NCI-H345 (cell line): ENCODE measurements at places on chromosomes 12 and 14.

DNA sequence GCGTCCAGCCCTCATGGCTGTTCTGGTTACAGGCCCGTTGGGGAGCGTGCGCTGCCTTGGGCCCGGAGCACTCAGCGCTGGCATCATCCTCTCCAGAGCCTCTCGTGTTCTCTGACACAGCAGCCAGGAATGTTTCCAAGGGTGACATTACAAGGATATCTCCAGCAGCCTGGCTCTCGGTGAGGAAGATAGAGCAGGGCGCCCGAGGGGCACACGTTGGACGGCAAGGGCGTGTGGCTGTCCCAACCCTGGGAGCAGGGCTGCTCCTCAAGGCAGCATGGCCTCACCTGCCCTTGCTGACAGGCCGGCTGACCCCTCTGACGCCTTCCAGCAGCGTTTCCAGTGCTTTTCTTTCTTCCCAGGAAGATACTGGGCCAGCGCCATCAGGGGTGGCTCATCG lies 14.4 kb downstream of the LRCOL1 start:
- DNase-seq = no peak

DNA sequence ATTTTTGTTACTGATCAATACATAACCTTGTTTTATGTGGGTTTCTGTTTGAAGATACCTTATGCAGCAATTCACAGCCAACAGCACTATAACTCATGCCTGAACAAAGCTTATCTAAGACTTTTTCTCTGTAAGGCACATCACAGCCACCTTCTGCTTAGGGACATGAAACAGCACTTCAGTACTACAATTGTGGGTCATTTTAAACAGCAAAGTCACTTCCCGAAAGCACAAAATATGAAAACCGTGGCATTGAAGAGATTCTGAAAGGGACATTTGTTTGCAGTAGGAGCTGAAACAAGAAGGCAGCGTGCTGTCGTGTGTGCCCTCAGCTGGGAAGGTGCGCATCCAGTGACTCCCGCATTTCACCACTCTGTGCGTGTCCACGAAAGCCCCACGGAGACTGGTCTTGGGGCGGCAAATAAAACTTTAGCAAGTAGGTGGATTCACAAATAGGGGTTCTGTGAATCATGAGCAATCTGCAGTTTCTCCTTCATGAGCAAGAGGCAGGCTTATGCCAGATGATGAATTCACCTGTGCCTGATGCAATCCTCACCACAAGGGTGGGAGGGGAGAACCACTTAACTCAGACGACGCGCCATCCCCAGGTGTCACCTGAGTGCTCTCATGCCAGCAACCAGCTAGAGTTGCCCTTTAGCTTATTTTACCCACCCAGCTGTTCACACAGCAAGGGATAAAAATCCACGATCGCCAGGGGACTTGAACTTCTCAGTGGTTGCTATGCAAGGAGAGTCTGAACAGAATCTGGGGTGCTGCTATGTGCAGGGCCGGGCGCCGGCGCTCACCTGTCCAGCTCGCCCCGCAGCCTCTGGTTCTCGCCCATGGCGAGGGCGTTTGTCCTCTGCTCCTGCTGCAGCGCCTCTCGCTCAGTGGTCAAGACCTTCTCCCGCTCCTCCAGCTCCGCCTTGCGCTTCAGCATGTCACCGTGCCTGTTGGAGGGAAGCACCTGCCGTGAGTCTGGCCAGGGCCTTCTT lies 54.9 kb upstream of the GPR68 start:
- DNase-seq = peak; percentile 85

DNA sequence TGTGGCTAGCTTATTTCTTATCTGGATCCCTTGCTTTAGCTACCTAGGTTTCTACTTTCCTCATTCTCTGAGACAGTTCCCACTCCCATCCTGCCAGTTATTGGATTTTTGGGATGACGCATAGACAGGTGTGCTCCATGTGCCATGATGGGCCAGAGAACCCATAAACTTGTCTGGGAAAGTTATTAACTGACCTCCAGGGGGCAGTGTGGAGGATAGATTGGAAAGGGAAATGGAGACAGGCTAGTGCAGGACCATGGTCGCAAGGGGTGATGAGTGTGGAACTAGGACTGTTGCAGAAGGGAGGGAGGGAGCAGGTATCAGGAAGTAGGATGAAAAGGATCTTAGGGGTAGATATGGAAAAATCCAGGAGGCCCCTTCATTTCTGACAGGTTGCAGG lies 80.3 kb downstream of the ESRRB start:
- peak; percentile 41 for DNase-seq

GRCh38 chr12:71128191-71128788 lies 29.5 kb downstream of the TSPAN8 start:
- DNase-seq = no peak

- DNase-seq = no peak
Measured at GRCh38 chr14:68653108-68653507, 139.8 kb downstream of the ZFP36L1 start.

DNA sequence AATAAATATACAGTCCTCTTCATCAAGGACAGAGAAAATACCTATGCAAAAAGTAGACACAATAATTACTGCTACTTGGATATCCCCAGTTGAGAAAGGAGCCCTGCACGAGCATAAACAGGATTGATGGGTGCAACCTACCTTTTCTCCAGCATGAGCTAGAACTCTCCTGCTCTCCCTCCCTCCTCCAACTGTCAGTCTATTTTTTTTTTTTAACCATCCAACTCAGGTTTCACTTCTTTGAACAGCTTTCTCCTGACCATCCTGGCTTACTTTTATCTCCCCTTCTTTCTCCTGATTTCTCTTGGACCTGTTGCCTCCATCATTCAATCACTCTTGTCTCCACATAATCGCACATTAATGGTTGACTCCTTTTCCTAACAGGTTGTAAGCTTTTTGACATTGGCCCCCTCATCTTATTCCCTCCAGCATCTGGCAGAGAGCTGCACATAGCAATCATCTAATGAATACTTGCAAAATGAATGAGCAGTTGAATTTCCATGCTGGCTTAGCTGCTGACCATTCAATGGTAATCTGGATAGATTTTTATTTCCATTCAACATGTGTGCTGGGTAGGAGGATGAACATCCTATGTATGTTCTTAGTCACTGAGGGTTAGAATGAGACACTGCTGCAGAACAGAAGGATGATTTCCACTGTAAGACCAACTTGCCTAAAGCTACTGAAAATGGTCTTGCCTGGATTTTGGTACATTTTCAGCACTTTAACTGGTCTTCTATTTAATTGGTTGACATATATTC lies 24.4 kb downstream of the MYBPC1 start:
- DNase-seq = no peak

- DNase-seq = no peak
Measured at GRCh38 chr12:15146585-15146984, 74.6 kb downstream of the RERG start.

GRCh38 chr14:69688299-69688649 lies 76.9 kb downstream of the SUSD6 start:
- DNase-seq = no peak

GRCh38 chr12:77938301-77938700 lies 107.6 kb downstream of the NAV3 start:
- DNase-seq = no peak

GRCh38 chr14:58947156-58947555 lies 241.3 kb upstream of the DAAM1 start:
- no peak for DNase-seq

GRCh38 chr14:68913516-68913915 lies 65.6 kb downstream of the ACTN1 start:
- DNase-seq = no peak

GRCh38 chr12:47277972-47278448 lies 198.3 kb upstream of the AMIGO2 start:
- DNase-seq = no peak

DNA sequence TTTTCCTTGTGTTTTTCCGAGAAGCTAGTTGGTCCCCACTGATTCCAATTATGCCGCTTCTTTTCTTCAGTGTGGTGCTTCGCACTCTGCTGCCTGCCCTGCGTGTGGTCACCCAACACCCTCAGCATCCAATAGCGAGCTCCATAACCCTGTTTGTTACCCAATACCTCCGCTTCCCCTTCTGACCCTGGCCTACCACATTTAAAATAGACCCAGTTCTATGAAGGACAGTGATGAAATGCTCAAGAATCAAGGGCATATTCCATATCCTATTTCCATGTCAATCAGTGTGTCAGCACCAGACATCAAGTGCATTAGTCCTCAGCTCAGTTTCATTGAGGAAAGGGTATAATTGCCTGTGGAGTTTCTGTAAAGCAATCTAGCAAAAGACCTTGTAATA lies 9.5 kb downstream of the NDRG2 start:
- no peak for DNase-seq

DNA sequence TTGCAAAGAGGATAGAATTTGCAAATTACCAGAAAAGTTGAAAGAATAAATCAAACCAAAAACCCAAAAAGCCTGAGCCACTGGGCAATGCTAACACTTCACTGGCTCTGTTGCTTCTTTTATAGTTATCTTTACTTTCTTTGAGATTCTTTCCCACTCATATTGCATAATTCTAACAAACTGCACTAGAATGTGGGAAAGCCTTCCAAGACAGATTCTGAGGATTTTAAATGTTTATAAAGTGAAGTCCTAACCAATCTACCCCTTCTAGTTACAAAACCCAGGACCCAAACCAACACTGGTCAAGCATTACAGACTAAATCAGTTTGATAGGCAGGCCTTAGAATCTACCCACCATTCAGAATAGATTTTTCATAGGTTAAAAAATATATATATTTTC lies 150.9 kb downstream of the MED13L start:
- DNase-seq = no peak

- no peak for DNase-seq
Measured at GRCh38 chr12:56237552-56237951, 7.7 kb downstream of the SLC39A5 start.

- no peak for DNase-seq
Measured at GRCh38 chr12:6998715-6999451, 19.4 kb downstream of the LPCAT3 start.

- DNase-seq = no peak
Measured at GRCh38 chr12:87259391-87259790, 769.8 kb downstream of the C12orf50 start.

GRCh38 chr12:122127839-122128238 lies 46.2 kb downstream of the IL31 start:
- DNase-seq = no peak

DNA sequence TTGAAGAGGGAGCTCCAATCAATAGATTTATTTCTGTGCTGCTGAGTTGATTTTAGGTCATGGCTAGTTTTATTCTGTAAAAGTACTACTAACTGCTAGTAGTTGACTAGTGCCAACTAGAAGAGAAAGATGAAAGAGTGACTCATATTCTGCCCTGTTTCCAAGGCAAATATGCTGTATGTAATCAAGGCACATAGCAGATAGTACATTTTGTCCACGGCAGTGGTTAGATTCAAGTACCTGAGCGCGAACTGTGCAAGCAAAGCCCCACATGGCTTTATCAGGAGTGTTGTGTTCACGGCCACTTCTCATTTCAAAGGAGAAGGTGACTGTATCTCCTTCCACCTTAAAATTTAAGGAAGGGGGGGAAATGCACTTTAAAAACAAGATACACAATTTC lies 126.8 kb downstream of the TRAFD1 start:
- no peak for DNase-seq

GRCh38 chr14:56488306-56488705 lies 91.3 kb upstream of the TMEM260 start:
- DNase-seq = no peak

DNA sequence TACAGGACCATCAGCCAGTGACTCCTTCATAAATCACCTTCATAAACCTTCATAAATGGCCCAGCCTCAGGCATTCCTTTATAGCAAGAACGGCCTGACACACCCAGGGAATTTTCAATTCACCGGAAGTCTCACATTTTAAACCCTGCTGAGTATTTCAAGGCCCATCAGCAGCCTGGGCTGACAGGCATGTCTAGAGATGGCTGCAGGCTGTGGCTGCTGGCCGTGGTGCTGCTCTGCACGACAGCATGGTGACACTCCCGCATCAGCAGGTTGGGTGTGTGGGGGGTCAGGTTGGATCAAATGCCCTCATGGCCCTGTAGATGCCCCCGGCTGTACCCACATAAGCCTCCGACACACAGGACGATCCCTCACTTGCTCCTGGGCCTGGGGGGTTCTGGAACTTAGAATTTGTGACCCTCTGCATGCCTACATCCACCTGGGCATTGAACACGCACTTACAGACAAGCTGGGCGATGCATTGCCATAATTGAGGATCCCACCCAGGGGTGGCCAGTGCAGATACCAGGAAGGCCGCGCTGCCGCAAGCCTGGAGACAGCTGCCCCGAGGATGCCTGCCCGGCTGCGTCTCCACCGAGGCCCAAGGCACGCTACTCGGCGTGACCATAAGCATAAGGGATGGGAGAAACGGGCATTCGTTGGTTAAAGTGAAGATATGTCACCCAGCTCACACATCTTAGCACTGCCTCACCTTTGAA lies 124.3 kb downstream of the PIWIL1 start:
- no peak for DNase-seq

- no peak for DNase-seq
Measured at GRCh38 chr12:108215458-108215857, 86.4 kb downstream of the WSCD2 start.

DNA sequence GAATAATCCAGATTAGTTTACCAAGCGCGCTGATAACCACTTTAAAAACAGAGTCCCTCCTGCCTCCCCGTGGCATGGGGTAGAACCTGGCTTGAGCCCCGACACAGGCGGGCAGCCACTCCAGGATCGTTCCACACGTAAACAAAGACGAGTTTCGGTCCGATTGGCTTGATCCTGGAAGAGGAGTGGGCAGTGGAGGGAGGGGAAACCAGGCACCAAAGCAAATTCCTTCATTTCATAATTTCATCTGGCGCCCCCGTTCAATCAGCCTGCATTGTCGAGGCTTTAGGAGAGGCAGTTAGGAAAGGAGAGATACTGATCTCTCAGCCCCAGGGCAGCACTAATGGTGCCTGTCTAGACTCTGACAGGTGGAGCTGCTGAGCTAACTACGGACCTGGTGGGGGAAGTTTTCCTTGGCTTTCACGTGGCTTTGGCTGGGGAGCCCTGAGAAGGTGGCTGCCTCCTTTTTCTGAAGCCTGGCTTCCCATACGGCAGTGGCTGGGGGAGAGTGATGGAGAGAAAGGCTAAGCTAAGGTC lies 751 bp upstream of the GPRC5A start:
- DNase-seq = peak; percentile 46
